ENCODE measurements at places on chromosomes 6 and 20.

GRCh38 chr6:3759646-3760232, 8.2 kb upstream of the PXDC1 start:
- DNase-seq = no peak

GRCh38 chr20:55569084-55569483, 436.2 kb downstream of the CBLN4 start:
- DNase-seq = no peak

DNA sequence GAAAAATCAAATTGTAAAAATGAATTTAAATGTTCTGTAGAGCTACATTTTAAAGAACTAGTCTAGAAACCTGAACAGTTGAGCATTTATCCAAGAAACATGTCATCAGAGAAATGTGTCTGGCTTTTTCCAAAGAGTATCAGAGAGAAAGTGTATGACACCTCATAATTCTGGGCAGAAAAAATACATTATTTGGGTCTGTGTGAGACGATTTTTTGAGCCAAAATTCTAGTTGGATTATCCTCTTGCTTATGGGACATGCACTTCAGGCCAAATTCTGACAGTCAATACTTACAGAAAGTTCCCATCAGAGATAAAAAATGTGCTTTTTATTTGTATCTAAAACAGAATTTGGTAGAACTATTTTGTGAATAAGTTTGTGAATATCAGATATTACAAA, 1242.7 kb downstream of the EPHA7 start:
- no peak for DNase-seq

DNA sequence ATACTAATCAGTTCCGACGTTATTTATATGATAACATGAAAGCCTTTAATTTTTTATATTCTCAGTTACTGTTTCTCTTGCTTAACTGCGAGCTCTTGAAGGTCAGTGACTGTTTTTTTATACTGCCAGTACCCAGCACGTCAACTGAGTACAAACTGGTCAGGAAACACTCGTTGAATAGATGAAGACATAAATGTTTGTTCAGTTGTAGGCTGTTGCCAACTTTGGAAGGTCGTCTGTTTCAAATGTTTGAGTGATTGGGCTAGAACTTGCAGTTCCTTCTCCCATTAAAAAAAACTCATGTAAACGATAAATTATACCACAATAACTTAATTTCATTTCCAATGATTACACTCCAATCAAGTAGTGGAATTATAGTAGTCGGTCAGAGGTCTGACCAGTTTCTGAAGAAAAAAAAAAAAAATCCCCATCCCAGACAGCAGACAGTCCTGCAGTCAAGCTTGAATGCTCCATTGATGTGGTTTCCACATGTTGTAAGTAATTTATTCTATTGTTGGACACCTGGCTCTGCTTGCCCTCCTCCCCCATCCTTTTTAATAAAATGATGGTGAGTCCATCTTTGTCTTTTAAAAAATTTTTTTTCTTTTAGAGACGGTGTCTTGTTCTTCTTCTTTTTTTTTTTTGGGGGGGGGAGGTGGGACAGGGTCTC, 81.1 kb downstream of the SASH1 start:
- DNase-seq = no peak

GRCh38 chr6:13493147-13493546, 5.7 kb upstream of the GFOD1 start:
- no peak for DNase-seq

- no peak for DNase-seq
Observed at GRCh38 chr20:62449951-62450691, 22.8 kb upstream of the RBBP8NL start.

DNA sequence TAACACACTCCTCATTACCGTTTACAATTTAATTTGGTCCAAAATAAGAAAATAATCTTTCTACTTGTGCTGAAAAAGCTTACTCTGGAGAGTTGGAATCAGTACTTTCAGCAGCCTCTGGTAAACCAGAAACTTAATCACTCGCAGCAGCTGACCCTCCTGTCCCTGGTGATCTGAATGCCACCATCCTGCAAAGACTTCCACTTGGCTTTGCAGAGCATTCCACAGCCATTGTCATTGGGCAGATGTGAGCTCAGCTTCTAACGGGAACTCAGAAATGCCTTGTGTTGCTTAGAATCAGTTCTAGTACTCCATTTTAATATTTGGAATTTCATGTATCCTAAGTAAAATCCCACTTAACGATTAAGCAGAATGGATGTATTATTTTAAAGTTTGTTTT, 59.7 kb downstream of the PHACTR1 start:
- no peak for DNase-seq

DNA sequence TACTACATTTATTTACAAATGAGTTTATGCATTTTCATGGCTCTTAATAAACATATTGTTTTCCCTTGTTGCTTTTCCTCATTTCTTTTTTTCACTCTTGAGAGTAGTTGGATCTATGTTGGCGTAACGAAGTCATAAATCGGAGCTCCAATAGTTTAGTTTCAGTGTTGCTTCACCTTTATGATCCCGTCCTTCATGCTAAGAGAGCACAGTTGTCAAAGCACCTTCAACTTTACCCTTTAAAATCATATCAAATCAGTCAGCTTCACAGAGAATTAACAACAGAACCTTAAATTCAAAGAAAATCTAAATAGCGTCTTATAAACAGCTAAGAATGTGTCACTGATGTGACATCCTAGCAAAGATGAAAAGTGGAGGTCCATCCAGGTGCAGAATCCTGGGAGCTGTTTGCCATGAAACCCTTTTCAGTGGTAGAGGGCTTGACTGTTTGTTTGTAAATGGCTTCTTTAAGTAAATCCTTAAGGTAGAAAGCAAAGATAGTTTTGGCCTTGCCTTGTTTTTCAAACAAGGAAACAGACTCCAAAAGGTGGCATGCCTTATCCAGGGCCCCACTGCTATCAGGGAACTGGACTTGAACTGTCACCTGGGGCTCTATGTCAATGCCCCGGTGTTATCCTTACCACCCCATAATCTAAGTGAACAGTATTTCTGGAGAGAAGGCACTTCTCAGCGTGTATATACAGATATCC, 148.4 kb downstream of the AKAP7 start:
- no peak for DNase-seq

GRCh38 chr20:25309395-25310267, 61.7 kb downstream of the PYGB start:
- DNase-seq = no peak

GRCh38 chr20:16965401-16965800, 217.2 kb downstream of the OTOR start:
- DNase-seq = no peak

DNA sequence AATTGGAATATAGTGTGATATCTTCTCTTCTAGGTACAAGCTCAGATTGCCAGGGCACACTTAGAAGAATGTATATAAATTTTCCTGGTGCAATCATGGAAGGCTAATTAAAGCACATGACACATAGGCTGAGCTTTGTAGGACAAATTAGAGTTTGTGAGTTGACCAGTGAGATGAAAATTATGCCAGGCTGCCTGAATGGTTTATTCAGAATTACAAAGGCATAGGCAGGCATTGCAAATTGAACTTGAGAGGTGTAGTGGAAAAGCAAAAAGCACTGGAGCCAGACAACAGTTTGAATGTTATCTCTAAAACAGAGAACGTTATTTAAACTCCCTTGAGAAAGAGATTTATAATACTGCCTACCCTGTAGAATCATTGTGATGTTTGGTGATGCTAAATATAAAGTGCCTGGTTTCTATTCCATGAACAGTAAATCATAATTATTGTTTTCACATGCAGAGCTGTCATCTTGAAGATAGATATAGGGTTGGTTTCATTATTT, 712.1 kb downstream of the TBC1D32 start:
- DNase-seq = no peak

DNA sequence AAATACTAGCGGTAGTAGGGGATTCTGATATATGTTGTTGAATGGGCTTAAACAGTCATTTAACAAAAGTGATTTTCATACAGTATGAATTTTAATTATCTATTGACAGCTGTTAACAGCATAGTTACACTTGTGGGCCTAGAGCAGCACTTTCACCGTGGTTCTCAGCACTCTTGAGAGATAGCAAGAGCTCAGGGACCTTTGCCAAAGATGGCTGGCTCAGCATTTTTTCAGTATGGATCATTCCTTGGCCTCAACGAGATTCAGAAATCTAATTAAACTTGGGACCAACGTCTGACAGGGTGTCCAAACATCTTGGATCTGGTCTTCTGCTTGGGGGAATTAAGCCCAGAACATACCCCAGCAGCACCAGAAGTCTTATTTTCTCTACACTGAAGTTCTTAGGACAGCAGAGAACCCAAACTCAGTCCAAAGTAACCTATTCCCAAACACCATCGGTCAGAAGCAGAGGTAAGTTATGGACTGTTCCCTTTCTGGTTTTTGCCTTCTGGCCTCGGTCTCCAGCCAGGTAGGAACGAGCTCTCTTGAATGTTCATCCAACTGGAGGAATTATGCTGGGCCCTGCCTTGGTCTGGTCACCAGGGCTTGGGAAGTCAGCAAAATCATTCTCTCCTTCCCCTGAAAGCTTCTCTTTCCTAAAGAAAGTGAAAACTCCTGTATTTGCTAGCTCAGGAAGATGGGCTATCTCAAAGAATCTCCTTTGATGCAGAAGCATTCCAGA, 25.7 kb downstream of the PRPH2 start:
- DNase-seq = no peak
